ENCODE measurements at places on chromosomes 11 and 22.

- no peak for DNase-seq
These were observed 511.2 kb upstream of the RAG2 start for GRCh38 chr11:37109286-37109585.

GRCh38 chr22:21000207-21000986 lies 1.5 kb downstream of the THAP7 start:
- no peak for DNase-seq

DNA sequence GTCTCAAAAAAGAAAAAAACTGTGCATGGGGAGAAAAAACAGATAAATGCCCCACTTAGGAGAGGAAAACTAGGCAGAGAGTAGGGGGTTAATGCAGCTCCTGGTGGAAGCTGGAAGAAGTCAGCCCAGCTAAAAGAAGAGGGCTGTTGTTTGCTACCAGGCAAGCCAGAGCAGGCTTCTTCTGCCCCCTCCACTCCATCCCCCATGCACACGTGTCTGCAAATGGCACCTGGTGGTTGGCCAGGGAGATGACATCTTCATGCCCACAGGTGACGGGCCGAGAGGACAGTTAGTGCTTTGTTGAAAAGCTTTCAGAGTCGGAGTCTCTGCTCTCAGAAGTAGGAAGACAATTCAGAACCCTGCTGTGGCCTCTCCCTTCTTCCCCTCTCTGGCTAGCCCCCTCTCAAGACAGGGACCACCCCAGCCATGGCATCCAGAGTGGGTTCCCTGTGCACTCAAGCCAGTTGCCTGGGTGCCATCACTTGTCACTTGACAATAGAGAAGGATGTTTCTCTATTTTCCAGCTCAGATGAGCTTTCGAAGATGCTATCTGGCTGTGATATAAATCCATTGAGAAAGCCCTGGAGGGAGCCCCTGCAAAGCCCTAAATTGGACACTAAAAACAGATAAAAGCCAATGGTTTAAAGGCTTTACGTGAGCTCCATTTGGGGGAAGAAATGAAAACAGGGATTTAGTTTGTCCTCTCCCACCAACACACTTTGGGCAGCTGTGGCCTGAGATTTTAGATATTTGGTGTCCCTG lies 142.0 kb downstream of the TRIM29 start:
- no peak for DNase-seq

DNA sequence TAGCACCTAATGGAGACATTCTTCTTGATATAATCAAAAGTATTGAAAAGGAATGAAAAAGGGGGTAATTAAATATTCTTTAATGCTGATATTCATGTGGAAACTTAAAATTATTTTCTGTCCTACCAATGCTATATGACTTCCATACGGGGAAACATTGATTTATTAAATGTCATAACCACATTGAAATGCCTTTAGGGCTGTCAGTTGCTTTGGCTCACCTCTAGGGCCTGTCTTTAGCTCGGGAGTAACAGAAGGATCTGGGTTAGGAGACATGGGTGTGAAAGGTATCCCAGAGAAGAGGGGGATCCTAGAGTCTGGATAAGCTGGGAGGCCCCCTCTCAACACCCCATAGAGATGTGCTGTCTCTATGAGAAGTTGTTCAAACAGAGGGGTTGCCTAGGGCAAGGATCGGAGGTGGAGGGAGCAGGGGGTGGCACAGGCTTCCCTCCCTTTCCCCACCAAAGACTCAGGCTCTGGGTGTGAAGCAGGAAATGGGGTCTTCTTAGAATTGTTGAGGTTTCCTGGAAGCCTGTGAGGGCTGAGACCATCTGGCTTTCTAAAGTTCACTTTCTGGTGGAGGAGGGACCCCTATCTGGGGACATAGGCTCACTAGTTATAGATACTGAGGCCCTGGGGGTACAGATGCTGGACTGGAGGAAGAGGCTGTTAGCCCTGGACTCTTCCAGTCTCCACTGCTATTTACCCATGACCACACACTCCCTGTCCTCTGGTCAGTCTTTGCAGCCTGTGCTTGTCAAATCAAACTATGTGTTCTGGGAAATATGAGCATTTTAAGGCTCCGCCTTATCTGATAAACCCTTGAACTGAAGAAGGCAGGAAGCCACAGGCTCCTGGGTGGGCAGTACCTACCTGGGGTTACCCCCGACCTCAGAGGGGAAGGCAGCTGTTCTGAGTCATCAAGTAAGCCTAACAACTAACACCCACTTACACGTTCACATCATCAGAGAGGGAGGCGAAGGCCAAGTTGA lies 55.8 kb upstream of the RRAS2 start:
- DNase-seq = no peak

GRCh38 chr11:2927851-2928604 lies 1.2 kb downstream of the PHLDA2 start:
- no peak for DNase-seq

DNA sequence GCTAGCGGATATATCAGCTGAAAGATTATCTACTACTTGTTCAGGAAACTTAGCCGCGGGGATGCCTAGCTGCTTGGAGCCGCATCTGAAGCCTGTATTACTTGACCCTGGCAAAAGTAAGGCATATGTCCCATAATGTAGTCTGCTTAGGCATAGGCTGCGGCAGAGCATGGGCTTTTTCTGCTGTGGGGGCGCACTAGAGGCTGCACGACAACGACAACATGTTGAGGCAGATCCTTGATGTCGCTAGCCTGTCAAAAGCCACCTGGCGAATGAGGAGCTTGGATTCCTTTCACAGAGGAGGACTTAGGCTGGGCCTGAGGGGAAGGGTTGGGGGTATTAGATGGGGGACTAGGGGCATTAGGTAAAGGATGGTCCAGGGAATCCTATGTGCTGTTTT lies 1.1 kb upstream of the OR52N2 start:
- DNase-seq = no peak

DNA sequence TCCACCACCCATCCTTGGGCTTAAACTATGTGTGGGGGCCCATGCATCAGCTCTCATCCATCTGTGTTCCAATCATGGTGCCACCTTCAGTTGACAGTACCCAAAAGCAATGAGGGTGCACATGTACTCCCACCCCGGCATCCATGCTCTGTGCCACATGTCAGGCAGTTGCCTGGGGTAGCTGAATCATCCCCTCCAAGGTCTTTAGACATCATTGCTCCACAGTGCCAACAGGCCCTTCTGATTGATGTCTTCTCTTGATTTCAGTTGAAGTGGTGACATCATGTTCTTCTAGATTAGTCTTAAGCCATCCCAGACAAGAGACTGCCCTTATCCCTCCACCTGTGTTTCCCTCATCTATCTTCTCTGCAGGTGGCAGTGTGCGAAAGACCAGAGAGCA lies 42.5 kb downstream of the TMPRSS5 start:
- no peak for DNase-seq

GRCh38 chr11:72826191-72826941 lies 12.2 kb downstream of the ATG16L2 start:
- DNase-seq = no peak

Data from left hindlimb (tissue), 1 donor.